Sigmoid colon (tissue), 7 donors: ENCODE measurements at places on chromosomes 3 and 15. TPM values are rescaled to one million over a fixed set of nuclear protein-coding genes. Genes with fewer than 3 reads are reported as not detected.
A peak's percentile ranks its signal among the peaks of the same experiment; 100 is the strongest.

DNA sequence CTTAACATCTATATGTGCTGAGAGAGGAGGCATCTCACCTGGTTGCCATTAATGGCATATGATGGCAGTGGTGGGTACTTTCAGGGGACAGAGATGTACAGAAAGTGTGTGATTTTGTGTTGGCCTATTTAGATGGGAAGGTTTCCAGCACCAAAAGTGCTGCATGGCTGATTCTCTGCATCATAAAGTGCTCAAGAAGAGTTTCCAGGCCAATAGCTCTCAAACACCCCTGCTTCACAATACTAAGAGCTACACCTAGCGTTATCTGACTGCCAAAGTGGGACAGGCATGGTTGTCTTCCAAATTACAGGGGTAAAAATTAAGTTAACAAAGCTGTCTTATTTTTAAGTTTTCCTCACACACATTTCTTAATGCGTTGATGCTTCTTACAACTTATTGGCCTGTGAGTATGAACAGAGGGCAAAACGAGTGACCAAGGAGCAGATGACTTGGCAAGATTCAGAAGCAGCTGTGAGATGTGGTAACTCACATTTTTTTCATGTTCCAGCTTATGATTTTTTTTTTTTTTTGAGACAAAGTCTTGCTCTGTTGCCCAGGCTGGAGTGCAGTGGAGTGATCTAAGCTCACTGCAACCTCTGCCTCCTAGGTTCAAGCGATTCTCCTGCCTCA lies 41.4 kb upstream of the VEPH1 start:
- DNase-seq, result no peak

- no peak for DNase-seq
Measured at GRCh38 chr15:71136159-71136783, 21.0 kb downstream of the THSD4 start.

DNA sequence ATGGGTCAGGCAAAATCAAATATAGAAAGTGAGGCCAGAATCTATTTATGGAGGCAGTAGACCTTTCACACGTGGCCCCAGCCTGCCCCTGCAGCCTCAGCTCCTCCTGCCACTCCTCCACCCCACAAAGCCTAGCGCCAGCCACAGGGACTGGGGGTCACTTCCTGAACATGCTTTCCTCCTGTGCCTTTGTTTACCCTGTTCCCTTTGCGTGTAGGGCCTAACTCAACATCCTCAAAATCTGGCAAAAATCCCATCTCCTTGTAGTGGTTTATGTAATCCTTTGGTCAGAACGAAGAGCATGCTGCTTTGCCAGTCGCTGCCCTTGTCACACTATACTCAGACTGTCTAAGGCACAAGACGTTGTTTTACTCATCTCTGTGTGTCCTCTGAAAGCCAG lies 39.6 kb downstream of the KBTBD12 start:
- no peak for DNase-seq

DNA sequence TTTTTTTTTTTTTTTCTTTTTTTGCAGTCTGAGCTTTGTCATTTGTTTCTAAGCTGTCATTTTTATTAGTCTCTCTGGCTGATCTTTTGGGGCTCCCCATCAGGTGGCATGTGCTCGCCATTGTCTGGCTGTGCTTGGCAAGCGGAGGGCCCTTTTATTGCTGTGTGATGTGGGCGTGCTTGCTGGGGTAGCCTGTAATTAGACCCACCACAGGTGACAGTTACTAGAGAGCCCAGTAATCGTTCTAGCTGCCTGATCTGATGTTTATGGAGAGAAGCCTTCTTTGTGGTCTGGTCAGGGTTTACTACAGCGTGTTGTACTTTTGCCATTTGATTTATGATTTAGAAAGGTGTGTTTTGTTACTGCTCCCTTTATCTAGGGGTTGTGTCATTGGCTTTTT lies 179.9 kb downstream of the MCTP2 start:
- no peak for DNase-seq

CHMP2B gene
- total RNA-seq, result 50.3 TPM

C3orf49 gene
- not detected for total RNA-seq

DNA sequence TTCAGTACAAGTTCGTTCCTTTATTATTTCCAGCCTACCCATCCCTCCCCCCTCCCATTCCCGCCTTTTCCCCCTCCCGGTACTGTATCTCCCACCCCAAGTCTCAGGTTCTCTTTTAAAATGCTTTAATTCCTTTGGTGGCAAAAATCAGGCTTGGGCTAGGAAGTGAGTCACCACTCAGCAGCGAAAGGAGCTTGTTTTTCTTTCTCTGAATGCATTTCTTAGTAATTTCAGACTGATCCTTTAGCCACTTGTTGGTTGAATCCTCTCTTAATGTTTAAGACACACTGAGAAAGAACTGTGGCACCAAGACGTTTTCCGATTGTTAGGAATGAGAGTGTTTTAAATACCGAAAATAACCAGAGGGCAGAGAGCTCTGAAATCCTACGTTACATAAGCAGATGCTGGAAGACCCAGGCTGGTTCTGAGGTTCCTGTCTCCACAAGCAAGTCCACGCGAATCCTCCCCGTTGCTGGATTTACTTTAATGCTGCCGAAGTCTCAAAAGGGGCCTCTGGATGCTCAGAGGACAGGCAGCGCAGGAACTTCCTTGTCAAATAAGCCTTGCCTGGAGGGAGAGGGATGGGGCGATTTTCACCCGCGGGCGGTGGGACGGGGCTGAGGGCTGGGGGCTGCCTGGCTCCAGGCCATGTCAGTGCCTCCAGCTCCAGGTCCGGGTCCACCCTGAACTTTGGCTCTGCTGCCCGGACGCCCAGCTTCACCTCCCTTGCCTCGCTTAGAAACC lies 854 bp upstream of the COL8A1 start:
- no peak for DNase-seq

GRCh38 chr15:41967506-41968206 lies 4.7 kb downstream of the EHD4 start:
- peak; percentile 71 for DNase-seq

DNA sequence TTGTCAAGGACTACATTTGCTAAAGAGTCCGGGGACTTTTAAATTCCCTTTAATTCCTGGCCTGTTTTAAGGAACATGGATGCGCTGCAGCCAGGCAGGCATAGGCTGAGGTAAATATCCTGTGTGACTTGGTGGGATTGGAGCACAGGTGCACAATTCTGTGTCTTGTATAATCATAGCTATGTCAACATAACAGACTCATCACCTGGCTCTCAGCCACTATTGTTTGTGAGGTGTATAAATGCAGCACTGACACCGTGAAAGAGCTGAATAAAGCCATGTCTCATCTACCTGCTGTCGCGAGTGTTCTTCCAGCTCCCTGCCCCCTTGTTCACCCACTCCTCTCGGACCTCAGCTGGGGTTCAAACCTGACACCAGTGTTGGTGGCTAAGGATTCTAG lies 109.7 kb downstream of the MFSD1 start:
- DNase-seq, result no peak

GRCh38 chr15:68106656-68107055 lies 52.5 kb downstream of the PIAS1 start:
- DNase-seq, result no peak

- no peak for DNase-seq
Measured at GRCh38 chr3:161859865-161860450, 363.4 kb downstream of the OTOL1 start.

NANOGP8 gene
- not detected for total RNA-seq

GRCh38 chr15:38636597-38636996 lies 72.0 kb upstream of the RASGRP1 start:
- no peak for DNase-seq

DNA sequence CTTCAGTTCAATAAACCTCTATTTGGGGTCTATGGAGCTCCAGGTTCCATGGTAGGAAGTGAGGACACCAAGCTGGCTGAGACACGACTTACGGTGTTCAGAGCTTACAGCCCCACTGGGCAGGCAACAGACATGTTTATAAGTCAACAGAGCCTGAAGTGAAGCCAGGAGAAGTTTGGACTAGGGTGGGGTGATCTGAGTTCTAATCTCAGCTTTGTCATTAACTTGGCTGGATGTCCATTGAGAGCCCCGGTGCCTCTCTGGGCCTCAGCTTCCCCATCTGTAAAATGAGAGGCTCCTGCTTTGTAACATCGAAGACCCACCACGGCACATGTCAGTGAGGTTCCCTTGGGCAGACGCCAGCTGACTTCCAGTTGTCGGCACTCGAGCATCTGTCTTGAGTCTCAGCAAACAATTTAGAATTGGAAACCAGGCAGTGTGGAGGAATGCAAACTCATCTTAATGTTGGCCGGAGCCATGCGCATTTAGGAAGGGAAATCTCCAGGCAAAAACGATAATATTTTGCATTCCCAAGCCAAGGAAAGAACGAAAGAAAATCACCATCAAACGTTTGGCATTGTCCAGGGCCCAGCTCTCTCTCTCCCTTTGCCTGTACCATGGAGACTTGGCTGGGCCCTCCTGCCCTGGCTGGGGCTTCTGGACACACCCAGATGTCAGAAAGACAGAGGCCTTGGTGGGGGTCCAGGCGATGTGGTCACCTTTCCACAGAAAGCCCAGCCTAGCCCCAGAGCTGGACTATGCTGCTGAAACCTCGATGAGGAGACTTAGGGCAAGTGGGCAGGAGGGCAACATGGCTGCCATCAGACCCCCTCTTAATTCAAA lies 18.4 kb downstream of the ITGA11 start:
- DNase-seq, result no peak

CPLX3 gene
- not detected for total RNA-seq

DNA sequence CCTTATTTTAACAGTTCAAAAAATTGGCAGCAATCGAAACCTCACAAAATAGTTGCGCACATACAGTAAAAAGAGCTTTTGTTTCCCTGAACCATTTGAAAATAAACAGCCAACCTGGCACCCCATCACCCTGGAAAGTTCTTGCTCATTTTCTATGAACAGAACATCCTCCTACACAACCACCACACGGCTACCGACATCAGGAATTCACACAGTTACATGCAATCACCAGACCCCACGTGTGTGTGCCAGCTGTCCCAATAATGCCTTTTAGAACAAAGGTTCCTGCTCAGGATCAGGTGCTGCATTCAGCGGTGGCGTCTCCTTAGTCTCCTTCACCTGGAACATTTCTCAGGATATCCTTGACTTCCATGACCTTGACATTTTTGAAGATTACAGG lies 186.5 kb downstream of the KLF13 start:
- DNase-seq, result no peak

- no peak for DNase-seq
Measured at GRCh38 chr3:81716870-81717509, 44.5 kb downstream of the GBE1 start.

FBXL22 gene
- total RNA-seq, result 91.6 TPM

SI gene
- not detected for total RNA-seq

GRCh38 chr15:67089217-67090193 lies 24.1 kb downstream of the SMAD3 start:
- no peak for DNase-seq

DNA sequence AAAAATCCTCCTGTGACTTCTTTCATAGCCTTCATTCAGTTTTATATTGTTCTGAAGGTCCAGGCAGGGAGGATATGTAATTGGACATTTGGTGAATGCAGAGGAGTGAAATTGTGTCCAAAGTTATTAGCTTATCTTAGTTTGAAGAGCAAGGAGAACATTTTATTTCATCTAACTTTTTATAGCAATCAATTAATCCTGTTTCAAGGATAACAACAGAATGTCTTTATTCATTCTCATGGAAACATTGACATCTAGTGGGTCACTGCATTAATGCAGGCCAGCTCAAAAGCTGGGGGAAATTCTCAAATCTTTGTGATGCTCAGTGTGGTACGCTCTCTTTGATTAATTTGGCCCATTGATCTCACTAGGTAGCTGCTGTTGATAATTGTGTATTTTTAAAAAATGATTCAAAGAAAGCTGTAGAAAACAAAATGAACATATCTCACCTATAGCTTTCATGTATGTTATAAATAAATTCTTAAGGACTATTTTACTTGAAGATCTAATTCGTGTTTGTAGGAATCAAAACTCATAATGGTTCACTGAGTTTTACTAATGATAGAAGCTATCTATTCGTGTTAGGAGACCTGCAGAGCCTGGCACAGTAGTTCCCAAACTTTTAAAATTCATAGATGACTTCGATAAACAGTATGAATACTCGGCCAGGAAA lies 150.8 kb upstream of the KCNMB2 start:
- no peak for DNase-seq

DNA sequence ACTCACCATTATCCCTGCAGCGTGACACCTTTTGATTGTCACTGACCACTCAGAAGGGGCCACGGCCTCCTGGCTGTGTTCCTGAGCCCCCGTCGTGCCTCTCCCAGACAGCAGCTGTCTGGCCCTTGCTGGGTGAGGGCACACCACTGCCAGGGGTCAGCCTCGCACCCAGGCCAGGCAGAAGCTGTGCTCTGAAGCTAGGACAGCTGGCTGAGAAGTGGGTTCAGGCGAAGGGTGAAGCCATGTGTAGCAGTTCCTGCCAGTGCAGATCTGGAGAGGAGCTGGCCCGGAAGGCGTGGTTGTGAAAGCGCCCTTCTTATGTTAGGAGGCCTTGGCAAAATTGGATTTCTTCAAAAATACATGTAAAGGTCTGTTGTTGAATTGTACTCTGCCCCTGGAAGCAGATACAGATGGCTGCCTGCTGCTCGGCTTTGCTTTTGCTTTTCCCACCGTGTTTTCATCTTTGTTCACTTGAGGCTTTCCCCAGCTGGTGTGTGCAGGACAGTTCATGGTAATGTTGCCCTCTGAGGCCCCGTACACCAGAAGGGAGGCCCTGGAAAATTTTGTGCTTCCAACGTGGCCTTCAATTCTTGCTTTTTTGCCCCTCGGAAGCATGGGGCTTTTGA lies 49.1 kb downstream of the KLHL25 start:
- peak; percentile 57 for DNase-seq

PRR20G gene
- not detected for total RNA-seq

DNA sequence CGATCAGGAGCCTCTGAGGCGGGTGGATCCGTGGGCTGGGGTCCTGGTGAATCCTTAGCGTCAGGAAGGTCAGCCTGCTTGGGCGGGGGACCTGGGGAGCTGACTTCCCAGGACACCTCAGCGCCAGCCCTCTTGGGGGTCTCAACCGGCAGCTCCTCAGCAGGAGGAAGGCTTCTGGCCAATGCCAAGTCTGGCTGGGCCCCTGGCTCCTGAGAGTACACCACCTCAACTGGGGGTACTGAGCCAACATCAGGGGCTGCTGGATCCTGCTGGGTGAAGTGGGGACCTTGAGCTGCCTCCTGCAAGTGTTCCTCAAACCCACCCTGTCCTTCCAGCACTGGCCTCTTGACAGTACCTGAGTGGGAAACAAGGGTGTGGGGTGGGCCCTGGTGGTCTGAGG lies 3.1 kb downstream of the PRRT3 start:
- no peak for DNase-seq

DNA sequence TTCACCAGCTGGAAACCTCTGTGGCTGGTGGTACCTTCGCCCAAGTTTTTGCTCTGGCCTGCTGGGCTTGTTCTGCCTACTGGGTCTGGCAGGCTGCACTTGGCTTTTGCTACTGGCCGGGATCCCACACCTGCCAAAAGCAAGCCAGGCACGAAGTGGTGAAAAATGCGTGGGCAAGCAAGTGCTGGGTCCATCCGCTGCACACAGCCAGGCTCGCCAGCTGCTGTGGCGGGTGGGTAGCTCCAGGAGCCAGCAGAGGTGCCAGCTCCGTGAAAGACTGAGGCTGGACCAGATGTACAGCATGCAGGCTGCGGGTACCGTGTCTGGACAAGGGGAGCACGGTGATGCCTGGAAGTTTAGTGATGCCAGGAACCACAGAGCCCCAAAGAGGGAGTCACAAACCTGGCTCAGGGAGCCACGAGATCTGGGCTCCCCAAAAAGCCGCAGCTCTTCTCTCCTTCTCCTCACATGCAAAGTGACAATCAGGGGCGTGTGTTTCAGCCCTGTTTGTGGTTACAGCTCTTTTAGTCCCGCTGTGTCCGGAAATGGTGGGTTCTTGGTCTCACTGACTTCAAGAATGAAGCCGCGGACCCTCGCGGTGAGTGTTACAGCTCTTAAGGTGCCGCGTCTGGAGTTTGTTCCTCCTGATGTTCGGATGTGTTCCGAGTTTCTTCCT lies 1455.6 kb upstream of the GBE1 start:
- peak; percentile 60 for DNase-seq

GRCh38 chr15:55992769-55993110 lies 672 bp downstream of the NEDD4 start:
- no peak for DNase-seq
